NCI-H187 treated with DMSO at 0.1 percent for 48 hours (cell line): ENCODE measurements at places on chromosomes 1 and 21.

GRCh38 chr1:226479474-226479873 is 69.1 kb upstream of the STUM start:
- no peak for DNase-seq

- DNase-seq, result no peak
Measured at GRCh38 chr1:13699510-13699909, 478 bp upstream of the PRDM2 start.

DNA sequence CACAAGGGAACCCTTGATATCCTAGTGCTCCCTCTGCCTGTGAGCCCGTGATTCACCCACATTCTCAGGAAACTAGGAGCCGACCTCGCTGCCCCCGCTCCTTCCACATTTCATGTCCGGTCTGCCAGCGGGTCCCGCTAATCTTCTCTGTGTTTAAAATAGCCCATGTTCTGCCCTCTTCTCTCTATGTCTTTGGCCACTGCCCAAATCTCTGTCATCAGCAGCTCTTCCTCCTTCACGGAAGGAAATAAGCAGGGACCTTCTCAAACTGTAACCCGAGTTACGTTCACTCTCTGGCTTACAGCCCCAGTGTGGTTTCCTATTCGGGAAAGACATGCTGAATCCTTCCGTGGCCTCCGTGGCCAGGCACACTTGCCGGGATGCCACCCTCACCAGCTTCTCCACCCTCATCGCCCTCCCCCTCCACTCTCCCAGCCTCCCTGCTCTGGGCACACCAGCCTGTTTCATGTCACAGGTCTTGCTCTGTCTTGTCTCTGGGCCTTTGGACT is 21.1 kb upstream of the UBXN10 start:
- DNase-seq, result no peak

DNA sequence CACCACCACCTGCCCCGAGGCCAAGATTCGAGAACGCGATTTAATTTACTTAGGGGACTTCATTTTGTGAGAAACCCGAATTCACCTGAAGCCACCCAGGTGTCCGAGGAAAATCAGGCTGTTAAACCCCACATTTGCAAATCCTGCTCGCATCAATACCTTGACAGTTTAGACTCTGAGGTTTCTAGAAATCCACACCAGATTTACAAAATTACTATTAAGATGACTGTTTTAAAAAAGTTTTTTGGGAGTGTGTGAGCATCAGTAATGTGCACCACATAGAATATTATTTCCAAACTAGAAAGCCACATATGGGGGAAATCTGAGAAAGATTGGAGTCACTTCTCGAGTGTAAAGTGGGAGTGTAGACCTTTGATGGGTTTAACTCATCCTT is 685 bp downstream of the RIMKLA start:
- DNase-seq, result no peak

DNA sequence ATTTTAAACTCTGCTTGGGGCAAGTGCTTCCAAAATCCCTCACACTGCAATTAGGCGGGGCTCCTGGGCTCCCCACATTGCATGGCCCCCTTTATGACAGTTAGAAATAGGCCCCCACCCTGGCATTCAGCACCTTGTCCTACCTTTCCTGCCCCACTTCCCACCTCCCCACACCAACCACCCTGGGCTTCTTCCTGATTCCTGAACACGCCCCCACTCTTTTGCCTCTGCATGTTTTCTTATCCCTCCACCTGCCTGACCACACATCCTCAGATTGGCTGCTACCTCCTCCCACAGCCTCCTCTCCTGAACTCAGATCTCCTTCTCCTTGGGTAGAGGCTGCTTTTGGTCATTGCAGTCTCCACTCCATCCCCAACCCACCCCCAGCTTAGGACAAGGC is 1.5 kb downstream of the MOB3C start:
- DNase-seq, result no peak

DNA sequence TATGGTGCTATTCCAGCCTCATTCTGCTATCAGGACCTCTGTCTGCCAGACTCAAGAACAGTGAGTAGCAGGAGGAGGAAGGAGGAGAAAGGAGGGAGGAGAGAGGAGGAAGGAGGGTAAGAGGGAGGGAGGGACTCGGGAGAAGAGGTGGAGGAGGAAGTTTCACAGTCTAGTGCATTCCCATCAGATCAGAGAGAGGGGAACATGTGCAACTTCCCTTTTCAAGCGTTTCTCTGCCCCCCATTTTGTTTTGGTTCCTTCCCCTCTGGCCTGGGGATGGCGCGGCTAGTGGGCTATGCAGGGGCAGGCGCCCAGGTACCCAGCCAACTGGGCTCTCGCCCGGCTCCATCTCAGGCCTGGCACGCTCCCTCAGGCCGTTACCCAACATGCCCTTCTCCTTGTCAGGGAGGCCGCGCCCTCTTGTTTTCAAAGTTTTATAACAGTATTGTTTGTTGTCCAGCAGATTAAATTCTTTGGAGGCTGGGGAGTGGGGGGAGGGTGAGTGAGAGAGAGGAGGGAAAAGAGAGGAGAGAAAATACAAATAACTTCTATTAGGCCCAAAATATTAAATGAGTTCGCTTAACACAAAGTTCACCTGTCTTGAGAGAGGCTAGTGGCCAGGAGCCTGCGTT is 56.0 kb downstream of the CD46 start:
- no peak for DNase-seq

GRCh38 chr21:41680444-41681347 is 86.2 kb downstream of the RIPK4 start:
- no peak for DNase-seq

- DNase-seq, result no peak
Measured at GRCh38 chr1:33784876-33785275, 79.0 kb upstream of the HMGB4 start.

DNA sequence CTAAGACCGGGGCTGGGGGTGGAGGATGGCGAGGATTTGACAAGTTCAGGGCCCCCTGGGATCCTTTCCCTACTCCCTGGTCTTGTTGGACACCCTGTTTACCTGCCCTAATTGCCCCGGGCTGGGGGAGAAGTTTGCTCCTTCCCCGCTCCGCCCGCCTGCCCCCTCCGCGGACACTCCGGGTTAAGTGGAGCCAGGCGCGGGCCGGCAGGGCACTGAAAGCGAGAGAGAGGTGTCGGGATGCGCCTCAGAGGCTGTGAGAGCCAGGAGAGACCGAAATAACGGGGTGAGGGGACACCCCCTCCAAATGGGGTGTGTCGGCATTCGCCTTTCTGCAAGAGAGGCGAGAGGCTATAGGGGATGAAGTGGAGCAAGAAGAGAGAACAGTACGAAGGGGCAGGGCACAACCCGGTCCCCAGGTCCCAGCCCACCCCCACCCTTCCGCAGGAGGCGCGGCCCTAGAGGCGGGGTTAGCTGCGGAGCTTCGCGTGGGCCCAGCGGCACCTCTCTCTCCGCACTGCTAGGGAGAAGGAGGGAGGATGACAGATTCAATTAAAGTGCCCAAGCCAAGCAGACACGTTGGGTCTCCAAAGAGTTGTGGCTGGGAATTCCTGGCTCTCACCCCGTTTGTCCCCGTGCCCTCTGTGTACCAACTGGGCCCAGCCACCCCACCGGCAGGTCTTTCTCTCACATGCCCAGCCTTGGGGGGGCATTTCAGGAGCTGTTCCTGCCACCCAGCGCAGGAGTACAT is 3.8 kb downstream of the EFNA3 start:
- no peak for DNase-seq

DNA sequence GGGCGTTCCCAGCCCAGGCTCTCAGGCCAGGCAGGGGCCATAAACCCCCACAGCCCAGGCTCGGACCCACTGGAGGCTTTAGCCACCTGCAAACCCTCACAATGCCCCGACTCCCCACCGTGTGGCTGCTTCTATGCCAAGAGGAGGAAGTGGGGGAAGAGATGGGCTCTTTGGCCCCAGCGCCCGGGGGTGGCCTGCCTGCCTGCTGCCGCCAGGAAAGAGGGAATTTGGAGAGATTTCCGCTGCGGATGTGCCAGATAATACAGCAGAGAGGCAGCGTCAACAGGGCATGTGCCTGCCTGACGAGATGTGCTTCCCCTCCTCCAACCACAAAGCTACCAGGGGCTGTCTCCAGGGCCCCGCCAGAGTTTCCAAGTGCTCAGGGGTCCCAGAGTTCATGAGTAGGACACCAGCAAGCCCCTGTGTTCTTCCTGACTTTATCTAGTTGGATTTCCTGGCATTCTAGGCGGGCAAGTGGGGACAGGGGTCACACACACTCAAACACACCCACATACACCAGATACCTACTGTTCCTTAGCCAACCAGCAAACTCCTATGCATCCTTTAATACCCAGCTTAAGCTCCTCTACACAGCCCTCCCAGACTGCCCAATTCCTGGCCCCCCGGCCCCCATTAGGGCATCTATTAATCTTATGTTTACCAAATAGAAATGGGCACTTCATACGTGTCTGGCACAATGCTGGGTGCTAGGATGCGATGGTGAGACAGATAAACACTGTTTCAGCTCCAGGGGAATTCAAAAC is 14.1 kb downstream of the EPHA2 start:
- no peak for DNase-seq

GRCh38 chr1:7557301-7557891 is 213.7 kb upstream of the VAMP3 start:
- no peak for DNase-seq

- DNase-seq, result no peak
Measured at GRCh38 chr1:215475796-215476481, 91.2 kb upstream of the KCTD3 start.

DNA sequence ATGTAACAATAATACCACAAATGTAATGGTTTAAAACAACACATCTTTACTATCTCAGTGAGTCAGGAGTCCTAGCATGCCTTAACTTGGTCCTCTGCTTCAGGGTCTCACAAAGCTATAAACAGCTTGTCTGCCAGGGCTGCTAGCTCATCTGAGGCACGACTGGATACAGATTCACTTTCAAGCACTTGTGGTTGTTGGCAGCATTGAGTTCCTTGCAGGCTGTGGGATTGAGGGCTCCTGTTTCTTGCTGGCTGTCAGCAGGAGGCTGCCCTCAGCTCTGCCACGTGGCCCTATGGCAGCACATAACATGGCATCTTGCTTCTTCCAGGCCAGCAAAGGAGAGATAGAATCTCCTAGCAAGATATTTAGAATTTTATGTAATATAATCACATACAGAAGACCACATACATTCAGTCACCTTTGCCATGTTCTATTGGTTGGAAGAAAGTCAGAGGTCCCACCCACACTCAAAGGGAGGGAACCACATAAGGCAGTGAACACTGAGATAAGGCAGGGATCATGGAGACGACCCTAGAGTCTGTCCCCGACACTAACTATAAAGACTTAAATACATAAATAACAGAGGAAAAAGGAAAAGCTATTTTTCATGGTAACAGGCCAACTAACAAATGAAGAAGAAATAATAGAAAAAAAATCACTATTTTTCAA is 18.9 kb upstream of the IPP start:
- no peak for DNase-seq

DNA sequence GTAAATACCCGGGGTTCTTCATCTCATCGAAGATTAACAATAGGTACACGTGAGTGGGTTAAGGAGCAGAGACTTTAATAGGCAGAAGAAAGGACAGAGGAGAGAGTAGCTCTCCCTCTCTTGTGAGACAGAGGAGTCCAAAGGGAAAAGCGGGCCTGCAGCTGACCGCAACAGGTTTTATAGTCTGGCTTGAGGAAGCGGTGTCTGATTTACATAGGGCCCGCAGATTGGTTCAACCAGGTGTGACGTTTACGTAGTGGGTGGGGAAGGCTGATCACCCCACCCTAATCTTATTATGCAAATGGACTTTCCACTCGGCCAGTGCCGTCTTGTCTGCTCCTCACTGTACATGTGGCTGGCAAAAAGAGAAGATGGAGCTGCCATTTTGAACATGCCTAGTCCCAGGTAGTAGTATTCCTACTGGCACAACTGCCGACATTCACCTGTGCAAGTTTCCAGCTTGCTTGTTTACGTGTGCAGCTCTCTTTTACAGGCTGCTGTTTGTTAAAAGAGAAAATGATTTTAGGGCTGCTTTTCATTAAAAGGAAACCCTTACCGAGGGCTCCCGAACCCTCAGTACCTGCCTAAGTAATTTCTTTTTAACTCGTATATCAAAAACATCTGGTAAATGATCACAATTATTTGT is 10.6 kb downstream of the CDC14A start:
- no peak for DNase-seq

- no peak for DNase-seq
Measured at GRCh38 chr1:209100460-209100859, 483.1 kb upstream of the CAMK1G start.

GRCh38 chr1:116881879-116882520 is 27.7 kb upstream of the PTGFRN start:
- no peak for DNase-seq

GRCh38 chr1:56655991-56656613 is 11.0 kb downstream of the PRKAA2 start:
- DNase-seq, result no peak

GRCh38 chr21:38898422-38899096 is 92.8 kb downstream of the ETS2 start:
- no peak for DNase-seq

- no peak for DNase-seq
Measured at GRCh38 chr1:18972531-18972930, 16.1 kb upstream of the IFFO2 start.

DNA sequence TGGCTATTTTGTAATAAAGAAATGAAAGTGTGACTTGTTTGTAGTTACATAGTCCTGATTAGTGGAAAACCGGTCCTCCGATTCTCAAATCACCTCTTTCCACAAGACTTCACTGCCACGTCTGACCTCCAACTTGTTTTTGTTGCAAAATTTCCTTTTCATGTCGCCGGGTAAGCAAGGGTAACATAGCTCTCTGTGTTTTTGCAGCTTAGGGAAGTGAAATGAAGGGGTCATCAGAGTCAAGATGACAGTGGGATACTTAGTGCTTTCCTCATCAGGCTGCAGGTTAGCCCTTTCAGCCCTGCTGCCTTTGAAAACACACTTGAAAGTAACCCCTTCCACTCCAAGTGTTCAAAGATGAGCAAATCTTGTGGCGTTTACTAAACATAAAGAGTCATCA is 217.9 kb downstream of the USP25 start:
- no peak for DNase-seq

DNA sequence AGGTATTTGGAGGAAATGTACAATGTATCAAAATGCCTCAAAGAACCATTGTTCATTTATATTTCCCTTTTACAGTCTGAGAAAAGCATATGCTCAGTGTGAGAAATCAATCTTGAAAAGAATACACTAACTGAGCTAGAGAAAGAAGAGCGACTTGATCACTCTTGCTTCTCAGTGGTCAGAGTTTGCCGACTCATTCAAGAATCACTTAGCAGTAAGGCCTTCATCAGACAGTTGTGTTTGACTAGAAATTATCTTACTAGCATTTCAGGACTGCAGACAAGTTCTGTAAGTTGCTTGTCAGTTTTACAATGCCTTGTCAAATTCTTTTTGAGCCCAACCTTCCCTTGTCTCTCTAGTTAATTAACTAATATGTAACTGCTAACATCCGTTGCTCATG is 12.9 kb downstream of the RGS18 start:
- DNase-seq, result no peak
